Head of caudate nucleus (tissue), 42 donors: ENCODE measurements at places on chromosomes 1 and 21.

DNA sequence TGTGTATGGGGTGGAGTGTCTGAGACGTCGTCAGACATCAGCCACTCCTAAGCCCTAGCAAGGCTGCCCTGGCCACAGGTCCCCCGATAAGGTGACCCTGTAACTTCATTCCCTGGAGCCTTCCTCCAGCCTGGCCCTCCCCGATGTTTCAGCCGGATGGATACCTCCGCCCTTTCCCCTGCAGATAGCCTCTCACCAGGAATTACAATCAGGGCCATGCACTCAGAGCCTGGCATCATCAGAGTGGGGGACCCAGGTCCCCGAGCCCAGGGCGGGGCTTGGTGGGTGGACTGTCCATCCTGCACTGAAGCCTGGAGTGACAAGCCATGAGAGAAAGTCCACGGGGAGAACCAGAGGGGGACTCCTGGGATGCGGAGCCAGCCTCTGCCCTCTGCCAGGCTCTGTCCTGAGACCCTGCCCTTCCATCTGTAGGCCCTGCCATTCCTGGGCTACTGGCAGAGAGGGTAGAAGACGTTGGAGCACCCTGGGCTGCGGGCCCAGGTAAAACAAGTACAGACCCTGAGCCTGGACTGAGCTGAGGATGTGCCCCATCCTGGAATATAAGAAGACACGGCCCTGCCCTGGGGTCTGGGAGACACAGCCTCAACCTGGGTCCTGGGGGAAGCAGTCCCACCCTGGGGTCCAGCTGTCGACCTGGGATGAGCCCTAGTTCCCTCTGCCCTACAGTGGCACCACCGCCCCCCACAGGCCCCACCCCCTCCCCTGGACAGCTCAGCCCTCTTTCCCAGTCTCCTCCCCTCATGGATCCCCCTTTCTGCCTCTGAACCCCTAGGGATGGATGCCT lies 16.8 kb upstream of the ARF1 start:
- DNase-seq, result no peak

- DNase-seq, result no peak
These were observed 30.1 kb downstream of the PCNT start for GRCh38 chr21:46354046-46354445.

- no peak for DNase-seq
These were observed 1.0 kb upstream of the HP1BP3 start for GRCh38 chr1:20787840-20788795.

DNA sequence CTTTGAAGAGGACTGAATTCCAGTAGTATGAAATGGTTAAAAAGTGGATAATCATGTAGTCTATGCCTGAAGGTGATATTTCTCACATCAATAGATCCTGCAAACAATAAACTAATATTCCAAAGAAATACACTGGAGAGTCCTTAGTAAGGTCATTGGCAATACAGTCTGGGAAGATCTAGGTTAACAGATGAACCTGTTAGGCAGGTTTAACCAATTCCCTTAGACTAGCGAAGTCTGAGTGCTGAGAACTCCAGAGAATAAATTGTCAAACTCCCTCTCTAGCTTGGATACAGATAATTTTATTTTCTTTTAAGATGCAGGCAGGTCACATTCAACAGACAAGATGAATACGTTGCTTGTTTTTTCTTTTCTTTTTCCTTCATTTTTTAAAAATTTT lies 2.4 kb downstream of the GPR157 start:
- DNase-seq, result no peak

- no peak for DNase-seq
These were observed 9.2 kb upstream of the ITPKB start for GRCh38 chr1:226748306-226748705.

DNA sequence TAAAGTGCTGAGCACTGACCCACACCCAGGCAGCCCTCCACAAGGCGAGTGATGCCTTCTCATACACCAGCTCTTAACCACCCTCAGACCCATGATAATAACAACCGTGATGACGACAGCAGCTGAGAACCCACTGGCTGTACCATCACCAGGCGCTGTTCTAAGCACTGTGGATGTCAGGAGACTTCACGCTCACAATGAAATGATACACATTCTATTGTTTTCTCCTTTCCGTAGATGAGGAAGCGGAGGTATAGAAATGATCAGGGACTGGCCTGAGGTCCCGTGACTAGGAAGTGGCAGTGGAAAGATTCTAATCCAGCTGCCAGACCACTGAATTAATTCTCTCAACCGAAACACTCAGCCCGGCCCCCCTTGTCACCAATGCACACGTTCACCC lies 32.6 kb downstream of the SDC3 start:
- no peak for DNase-seq

DNA sequence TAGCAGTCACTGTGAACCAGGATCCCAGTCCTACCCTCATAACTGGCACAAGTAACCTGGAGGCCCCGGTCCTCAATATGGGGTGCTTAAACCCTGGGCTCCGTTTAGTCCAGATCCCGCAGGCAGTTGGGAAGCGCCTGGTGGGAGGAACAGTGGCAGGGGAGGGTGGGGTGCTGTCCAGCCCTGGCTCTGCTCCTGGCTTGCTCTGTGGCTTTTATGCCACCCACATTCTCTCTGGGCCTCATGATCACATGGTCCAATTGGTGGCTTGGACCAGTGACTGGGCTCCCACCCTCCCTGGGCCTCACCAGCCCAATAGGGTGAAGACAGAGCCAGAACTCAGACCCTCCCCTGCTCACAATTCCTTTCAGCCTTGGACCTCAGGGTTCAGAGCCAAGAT lies 2.9 kb downstream of the CD164L2 start:
- DNase-seq, result no peak

- DNase-seq, result no peak
These were observed 46.1 kb upstream of the LPAR3 start for GRCh38 chr1:84939151-84939550.

DNA sequence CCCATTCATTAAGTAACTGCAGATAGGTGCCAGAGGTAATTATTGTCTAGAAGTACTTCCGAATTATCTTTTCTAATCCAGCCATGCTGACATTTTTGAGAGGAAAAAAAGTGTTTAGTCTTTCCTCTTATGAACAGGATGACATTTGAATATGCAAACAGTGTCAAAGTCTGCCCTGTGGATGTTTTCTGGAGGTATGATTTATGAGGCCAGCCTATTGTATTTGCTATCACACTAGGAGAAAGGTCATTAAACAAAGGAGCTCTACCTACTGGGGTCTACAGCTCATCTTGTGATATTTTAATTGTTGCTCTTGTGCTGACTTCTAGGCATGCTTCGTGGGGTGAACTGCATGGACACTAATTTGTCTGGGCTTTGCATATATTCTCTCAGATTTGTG lies 559.7 kb upstream of the CAMK1G start:
- no peak for DNase-seq

- DNase-seq, result no peak
These were observed 122.2 kb upstream of the RAB4A start for GRCh38 chr1:229148743-229149142.

GRCh38 chr1:159000625-159001024 lies 9.1 kb upstream of the IFI16 start:
- peak; percentile 81 for DNase-seq

DNA sequence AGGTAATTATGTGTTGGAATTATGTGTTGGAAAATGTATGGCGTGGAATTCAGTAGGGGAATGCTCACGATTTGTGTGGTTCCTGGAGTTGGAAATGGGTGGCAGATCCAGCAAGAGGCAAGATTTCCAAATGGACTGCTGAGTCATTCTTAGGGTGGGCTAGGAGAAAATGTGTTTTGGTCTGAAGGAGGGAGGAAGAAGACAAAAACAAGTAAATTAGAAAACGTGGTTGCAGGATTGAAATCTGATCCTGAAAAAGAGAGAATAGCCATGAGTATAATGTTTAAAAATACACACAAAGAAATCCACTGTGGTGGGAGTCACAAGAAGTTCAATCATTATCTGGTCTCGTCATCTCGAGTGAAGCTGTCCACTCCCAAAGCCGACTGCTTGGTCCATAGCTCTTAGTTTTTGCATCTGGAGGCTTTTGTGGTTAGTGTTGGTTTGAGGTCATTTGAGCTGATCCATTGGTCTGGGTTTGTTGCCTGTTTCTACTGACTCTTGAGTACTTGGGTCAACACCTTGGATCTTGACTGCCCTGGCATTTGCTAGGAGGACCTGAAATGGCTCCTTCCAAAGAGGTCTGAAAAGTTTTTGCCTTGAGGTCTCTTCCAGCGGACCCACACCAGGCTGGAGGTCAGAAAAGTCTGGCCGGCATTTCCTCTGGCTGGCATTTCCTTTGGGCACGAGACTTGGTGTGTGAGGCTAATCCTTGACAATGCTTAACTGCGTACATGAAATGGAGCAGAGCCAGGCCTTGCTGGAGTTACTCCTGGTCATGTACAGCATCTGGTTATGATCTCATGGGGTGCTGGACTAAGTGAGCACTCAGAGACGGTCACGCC lies 9.2 kb downstream of the MX2 start:
- DNase-seq, result no peak

- no peak for DNase-seq
These were observed 79.7 kb upstream of the BCL10 start for GRCh38 chr1:85356130-85356529.

DNA sequence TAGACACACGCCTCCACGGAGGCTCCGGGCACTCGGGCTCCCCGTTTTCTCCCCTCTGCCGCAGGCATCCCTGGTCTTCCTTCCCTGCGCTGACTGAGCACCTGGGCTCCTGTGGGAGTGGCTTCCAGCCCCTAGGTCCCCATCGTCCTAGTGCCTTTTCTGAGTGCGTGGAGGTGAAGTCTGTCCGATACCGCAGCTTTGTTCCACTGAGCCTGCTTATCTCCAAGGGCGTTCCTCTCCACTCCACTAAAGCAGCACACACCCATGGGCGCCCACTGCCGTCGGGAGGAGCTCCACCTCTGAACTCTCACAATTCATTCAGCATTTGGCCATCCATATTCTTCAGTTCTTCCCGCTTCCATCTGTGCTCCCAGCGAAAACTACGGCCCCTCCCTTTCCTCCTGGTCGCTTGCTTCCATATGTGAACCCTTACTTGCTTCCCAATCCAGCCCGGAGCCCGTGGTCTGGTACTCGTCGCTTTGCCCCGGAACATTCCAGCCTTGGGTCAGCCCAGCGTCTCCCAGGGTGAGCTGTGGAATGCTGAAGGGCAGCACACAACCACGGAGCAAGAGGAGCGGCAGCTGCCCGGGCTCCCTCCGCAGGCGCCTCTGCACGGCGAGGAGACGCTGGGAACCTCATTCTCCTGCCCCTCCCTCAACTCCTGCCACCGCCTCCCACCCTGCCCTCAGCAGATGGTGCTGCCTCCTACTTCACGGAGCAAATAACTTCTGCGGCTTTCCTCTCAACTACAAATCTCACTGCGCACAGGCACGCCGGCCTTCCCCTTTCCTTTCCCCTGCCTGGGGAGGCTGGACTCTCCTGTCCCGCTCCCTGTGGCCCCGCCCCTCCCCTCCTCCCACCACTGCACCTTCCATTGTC lies 27.5 kb downstream of the ATP8B2 start:
- DNase-seq, result peak; percentile 60

GRCh38 chr1:61268546-61269240 lies 186.3 kb downstream of the NFIA start:
- DNase-seq, result peak; percentile 63

GRCh38 chr1:33455539-33456501 lies 16.6 kb upstream of the ZSCAN20 start:
- peak; percentile 68 for DNase-seq

GRCh38 chr1:11828511-11828910 lies 19.1 kb downstream of the NPPA start:
- DNase-seq, result no peak

GRCh38 chr1:10320336-10320735 lies 78.5 kb upstream of the PGD start:
- no peak for DNase-seq

GRCh38 chr21:42319851-42320572 lies 4.8 kb upstream of the TFF3 start:
- DNase-seq, result no peak

- DNase-seq, result no peak
These were observed 15.1 kb upstream of the CD58 start for GRCh38 chr1:116585886-116586285.

GRCh38 chr1:101453844-101454243 lies 217.0 kb downstream of the S1PR1 start:
- no peak for DNase-seq

DNA sequence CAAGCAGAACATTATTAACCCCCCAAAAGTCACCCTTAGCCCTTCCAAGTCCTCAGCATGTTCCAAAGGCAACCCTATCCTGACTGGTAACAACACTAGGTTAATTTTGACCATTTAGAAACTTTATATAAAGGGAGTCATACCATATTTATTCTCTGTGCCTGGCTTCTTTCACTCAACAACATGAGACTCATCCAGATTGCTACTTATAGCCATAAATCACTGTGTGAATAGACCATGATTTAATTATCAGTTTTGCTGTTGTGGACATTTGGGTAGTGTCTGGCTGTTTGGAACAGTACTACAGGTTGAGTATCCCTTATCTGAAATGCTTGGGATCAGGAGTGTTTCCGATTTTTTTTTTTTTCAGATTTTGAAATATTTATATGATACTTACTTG lies 252.1 kb downstream of the DISC1 start:
- DNase-seq, result no peak

GRCh38 chr1:13699936-13700520 lies at the start of gene PRDM2:
PRDM2 (plus strand) TSS chr1:13700188; CDS start chr1:13715606, 15,418 bp downstream.
- DNase-seq, result peak; percentile 57

GRCh38 chr1:246674049-246674448 lies 50.2 kb upstream of the SCCPDH start:
- no peak for DNase-seq

GRCh38 chr1:210025870-210026269 lies 87.9 kb downstream of the SYT14 start:
- no peak for DNase-seq

DNA sequence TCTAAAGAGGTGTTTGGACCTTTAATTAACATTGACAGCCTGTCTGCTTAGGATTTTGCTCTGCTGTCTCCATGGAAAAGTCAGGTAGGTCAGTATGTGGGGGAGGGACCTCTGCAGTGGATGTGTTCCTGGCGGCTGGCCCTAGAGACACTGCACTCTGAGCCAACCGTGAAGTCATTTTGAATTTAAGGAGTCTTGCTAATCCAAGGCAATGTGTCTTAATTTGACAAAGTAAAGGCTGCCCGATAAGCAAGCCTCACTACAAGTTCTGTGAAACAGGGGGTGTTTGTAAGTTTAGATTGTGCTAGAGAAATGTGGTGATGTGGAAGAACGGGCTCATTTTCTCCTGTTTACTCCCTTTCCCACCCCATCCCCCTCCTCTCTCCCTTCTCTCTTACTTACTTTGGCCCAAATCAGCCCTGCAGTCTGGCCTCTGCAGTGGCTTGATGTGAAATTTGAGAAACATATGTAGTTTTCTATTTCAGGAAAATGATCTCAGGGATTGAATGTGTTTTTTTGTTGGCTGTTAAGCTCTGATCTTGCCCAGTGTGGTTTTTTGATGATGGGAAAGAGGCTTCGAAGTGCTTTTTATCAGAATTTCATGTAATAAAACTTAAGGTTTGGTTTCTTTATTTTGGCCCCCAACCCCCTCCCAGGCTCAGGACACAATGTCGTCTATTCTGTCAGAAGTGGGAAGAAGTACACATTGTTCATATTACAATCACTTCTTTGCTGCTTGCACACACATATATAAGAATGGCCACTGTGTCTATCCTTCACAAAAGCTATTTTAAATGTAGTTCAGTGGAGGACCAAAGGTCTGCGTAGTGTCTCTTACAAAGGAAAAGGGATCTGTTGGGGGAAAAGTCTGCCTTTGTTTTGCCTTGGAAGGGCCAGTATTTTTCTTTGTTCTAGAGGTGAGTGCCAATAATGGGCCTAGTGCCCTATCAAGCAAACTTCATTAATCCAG lies 96.6 kb downstream of the FGGY start:
- DNase-seq, result peak; percentile 16

- DNase-seq, result no peak
These were observed 103.1 kb upstream of the USP24 start for GRCh38 chr1:55318116-55318817.
